ENCODE measurements at places on chromosomes 6 and 20.

- DNase-seq: no peak
These were observed 181.9 kb downstream of the PDE7B start for GRCh38 chr6:136033416-136033815.

DNA sequence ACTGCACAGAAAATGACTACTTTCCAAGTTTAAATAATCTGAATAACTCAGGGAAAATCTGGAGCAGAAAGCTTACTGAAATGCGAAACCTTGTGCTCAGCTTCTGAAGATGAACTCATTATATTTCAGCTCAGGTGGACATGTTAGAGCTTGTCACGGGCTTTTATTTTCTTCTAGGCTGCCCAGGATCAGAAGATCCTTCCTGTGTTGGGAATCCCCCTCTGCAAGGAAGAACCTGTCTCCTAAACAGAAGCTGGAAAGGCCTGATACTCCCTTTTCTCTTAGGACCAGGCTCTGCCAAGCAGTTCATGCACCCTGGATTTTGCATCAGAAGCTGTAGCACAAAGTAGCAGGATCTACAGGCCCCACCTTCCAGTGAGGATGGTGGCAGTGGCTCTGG lies 5.1 kb upstream of the SLC2A12 start:
- no peak for DNase-seq

- DNase-seq: no peak
These were observed 4.6 kb downstream of the SIRPG start for GRCh38 chr20:1652960-1653359.

DNA sequence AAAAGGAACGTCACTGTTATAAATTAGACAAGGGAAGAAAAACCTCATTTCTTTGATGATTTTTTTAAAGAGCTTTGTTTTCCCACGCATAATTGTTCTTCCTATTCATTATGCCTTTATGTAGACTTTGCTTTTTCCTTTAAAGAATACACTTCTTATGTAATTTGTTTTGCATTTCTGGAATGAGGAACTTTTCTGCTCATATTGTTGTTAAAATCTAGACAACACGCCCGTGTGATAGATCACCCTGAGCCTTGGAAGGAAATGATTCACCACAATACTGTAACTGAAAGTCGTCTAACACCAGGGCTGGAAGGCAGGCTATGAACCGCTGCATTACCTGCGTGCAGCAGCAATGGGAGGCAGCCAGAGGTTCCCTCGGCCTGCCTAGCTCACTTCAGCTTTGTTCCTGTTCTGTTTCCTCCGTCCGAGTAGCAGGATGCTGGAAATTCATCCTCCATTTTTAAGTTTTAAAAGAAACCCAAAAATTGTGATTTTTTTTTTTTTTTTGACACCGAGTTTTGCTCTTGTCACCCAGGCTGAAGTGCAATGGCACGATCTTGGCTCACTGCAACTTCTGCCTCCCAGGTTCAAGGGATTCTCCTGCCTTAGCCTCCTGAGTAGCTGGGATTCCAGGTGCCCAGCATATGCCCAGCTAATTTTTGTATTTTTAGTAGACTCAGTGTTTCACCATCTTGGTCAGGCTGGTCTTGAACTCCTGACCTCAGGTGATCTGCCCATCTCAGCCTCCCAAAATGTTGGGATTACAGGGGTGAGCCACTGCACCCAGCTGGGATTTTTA lies 49.6 kb upstream of the ZNF217 start:
- DNase-seq: peak; percentile 67

DNA sequence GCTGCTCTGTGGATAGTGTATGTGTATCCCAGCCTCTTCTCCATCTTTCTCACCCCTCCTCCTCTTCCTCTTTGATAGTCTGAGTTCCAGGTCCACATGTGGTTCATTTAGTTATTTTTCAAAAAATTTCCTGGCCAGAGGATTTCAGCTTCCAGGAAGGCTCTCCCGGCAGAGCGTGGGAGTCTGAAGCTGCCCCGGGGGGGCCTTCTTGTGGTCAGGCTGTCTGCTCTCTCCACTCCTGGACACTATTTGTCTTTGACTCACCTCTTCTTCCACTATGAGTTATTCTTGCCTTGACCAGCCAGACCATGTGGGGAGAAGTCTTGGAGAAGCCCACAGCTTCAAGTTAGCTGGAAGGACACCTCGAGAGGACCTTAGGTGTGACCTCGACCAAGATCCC lies 258.8 kb downstream of the CDC5L start:
- DNase-seq: no peak

- DNase-seq: no peak
These were observed 38.0 kb downstream of the GCLC start for GRCh38 chr6:53506872-53507271.

DNA sequence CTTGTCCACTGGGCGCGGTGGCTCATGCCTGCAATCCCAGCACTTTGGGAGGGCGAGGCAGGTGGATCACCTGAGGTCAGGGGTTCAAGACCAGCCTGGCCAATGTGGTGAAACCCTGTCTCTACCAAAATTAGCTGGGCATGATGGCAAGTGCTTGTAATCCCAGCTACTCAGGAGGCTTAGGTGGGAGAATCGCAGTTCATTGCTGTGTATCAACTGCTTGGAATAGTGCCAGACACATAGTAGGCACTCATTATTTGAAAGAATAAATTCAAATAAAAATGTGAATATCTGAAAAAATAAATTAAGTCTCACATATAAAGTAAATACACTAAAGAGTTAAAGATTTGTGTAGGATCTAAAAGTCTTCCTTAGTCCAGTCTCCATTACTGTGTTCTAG lies 1.9 kb downstream of the PAK1IP1 start:
- DNase-seq: no peak

DNA sequence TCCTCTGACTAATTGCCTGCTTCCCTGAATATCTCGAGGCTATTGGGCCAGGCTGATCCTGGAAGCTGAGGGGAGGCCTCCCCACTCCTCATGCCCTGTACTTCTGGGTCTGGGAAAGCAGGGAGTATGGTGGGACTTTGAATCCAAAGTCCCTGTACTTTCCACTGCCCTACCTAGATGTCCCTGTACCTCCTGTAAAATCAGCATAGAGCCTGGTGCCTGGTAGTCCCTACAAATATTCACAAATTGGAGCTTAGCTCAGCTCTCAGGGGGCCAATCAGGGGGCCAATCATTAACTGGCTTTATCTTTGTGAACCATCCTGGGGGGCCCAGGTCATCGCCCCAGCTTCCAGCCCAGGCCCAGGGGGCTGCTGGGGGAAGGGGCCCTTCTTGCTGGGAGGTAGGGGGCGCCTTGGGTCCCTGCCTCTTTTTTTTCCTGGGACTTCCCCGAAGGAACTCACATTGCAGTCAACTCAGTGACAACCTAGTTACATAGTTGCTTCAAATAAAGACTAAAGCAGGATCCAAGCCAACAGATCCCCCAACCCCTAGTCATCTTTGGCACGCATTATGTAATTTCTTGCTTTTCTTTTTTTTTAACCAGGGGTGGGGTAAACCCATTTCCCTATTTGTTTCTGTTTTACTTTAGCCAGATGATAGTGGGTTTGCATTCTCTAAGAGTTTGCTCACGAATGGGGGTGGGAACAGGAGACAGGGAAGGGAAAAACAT lies 6.9 kb upstream of the VEGFA start:
- no peak for DNase-seq

GRCh38 chr6:10528158-10528981 lies 7.2 kb downstream of the GCNT2 start:
- DNase-seq: peak; percentile 22

- no peak for DNase-seq
These were observed 44.4 kb downstream of the IYD start for GRCh38 chr6:150413198-150413597.
